ENCODE measurements at places on chromosomes 4 and X. TPM values are rescaled to one million over a fixed set of nuclear protein-coding genes. Genes with fewer than 3 reads are reported as not detected.

Gene GUCY1A1
- total RNA-seq, result not detected

Gene NXF2B
- 0.85 TPM for total RNA-seq

DNA sequence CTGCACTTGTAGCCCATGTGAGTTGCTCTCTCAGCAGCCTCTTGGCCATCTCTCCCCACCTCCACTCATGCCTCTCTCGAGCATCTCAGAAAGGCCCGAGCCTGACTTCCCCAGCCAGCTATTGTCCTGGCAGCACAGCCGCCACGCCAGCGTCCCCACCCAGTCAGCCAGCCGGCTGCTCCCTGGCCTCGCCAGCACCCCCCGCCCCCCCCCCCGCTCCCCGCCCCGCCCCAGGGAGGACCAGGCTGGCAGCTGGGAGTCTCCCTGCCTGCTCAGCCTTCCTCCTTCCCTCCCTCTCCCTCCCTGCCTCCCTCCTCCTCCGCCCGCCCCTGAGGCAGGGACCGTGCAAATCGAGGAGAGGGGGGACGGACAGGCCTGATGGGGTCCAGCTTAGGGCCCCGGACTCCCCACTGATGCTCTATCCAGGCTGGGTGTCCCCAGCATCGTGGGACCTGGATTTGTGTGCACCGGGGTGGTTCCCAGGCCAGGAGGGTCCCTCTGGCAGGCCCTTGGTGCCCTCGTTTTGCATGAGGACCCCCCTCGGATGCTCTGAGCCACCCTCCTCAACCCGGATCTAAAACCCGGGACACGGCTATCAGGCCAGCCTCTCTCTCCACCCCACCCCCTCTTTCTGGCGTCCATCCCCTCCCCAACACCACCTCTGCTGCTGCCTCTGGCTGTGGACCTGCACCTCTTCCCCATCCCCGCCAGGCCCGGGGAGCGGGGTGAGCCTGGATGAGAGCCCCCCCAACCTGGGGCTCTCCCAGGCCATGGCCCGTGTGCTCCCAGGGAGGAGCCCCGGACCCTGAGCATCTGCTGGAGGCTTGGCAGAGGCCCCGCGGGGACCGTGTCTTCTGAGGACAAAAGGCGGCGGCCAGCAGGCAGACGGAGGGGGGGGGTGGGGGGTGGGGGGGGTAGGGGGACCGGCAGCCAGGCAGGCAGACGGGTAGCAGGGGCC is at the start of gene GPR173:
Gene GPR173 (plus strand): TSS at position 621 of the 958 bp plus-strand sequence. CDS start 27,833 bp downstream, outside the sequence.
- H3K27ac ChIP-seq, result no peak within 1 kb of the TSS
- H3K36me3 ChIP-seq, result no peaks in the 10 kb centered on the region
- peaks cover 6% of the 10 kb centered on the region for H3K4me1 ChIP-seq
- H3K27me3 ChIP-seq, result no peaks in the 10 kb centered on the region
- H3K4me3 ChIP-seq, result peak within 1 kb of the TSS; percentile 73
- peak; percentile 57 for DNase-seq

DNA sequence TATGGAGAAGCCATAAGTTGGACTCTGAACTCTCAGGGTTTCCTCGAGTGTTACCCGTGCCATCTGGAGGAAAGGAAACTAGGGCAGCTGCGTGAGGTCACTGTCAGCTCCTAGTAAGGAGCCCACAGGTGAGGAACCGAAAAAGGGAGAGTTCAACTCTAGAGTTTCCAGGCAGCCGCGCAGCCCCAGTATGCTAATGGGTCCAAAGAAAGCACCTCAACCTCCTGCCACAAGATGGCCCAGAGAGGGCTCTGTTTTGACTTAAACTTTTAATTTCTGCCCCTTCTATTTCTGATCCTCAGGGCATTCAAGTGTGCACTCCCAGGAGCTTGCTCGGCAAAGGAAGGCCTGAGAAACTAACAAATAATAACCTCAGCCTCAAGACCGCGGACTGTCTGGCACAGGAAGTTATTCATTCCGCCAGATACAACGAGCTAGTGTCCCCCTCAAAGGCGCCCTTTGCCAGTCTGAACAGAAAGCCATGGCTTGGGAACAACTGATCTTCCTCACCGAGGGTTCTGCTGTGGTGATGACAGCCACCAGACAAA is 13.9 kb downstream of the SCARB2 start:
- no peaks in the 10 kb centered on the region for H3K27me3 ChIP-seq
- peak; percentile 72 for DNase-seq
- H3K27ac ChIP-seq, result 0 out of 2 replicates have a peak overlapping the region, but pooled peaks have one; percentile 27
- H3K4me1 ChIP-seq, result peaks cover 11% of the 10 kb centered on the region
- H3K36me3 ChIP-seq, result no peaks in the 10 kb centered on the region
